ENCODE measurements at places on chromosomes 16 and 17. TPM values are rescaled to one million over a fixed set of nuclear protein-coding genes. Genes with fewer than 3 reads are reported as not detected.

The FBXO39 gene
- 0.05 TPM for total RNA-seq

The RCVRN gene
- total RNA-seq, result not detected

The CDIPT gene
- 31.4 TPM for total RNA-seq

- no peak for DNase-seq
Measured at GRCh38 chr17:49690256-49690655, 12.4 kb upstream of the SPOP start.

- DNase-seq, result no peak
Measured at GRCh38 chr16:25298165-25298872, 40.7 kb upstream of the ZKSCAN2 start.

GRCh38 chr16:55437625-55438024 lies 41.4 kb upstream of the MMP2 start:
- no peak for DNase-seq

- DNase-seq, result no peak
Measured at GRCh38 chr17:38443356-38444031, 15.2 kb downstream of the ARHGAP23 start.

Data from liver (tissue), 10 donors.